ENCODE measurements at places on chromosomes 12 and 14.
A peak's percentile ranks its signal among the peaks of the same experiment; 100 is the strongest.

DNA sequence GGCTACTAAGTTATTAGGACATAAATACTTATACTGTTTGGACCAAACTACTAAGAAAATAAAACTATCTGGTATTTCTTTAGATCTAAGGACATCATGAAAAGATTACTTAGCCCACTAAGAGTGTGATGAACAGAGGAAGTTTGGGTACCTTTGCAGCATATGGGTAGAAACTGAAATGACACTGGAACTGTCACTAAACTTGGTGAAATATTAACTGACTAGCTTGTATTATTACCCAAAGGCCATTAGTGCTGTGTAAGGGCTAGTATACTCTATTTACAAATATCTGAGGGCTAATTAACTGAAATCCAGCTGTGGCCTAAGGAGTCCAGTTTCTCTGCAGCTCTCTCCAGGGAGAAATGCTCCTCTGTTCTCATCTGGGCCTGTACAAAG is 45.5 kb downstream of the PAWR start:
- DNase-seq = no peak

GRCh38 chr12:14243941-14244340 is 121.5 kb upstream of the ATF7IP start:
- DNase-seq = no peak

GRCh38 chr14:32224737-32225377 is 21.8 kb upstream of the RNU6-8 start:
- DNase-seq = no peak

GRCh38 chr12:109792992-109793391 is 40.2 kb downstream of the TRPV4 start:
- no peak for DNase-seq

DNA sequence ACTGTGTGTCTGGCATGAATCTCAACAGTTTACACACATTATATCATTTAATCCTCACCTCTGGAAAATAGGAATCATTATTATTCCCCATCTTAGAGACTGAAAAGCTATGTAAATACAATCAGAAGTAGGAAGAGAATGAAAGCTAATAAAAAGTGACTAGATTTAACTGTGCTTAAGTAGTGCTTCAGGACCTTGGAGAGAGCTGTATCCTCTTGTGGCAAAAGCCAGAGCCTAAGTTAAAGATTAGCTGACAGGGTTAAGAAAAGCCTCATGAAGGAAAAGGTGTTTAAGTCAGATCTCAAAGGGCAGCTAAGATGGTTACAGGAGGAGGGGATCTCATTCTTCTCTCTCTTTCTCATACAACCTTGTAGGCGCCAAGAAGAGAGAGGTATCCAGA is 65.3 kb upstream of the TMEM233 start:
- no peak for DNase-seq

GRCh38 chr14:26293909-26294308 is 303.9 kb downstream of the NOVA1 start:
- DNase-seq = no peak

GRCh38 chr14:83624541-83624940 is 1905.4 kb upstream of the FLRT2 start:
- DNase-seq = no peak

GRCh38 chr12:53452159-53453077 is 516 bp downstream of the PCBP2 start:
- DNase-seq = peak; percentile 76

DNA sequence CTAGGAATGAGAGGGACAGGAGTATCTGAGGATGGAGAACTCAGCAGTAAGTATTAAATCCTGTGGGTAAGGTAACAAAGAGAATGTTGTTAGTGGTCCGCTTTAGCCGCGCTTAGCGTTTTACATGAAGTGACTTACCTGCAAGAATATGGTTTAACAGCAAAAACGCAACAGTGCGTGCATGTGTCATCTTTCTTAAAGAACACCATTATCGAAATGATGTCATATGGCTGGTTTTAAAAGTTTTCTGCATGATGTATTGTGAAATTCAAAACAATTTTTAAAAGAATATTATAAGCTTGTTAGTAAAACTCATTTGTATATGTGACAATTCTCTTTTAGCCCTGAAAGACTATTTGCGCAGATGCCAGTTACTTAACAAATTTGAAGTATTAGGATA is 1.7 kb downstream of the LEMD3 start:
- DNase-seq = no peak

- no peak for DNase-seq
These were observed 21.9 kb downstream of the BHLHE41 start for GRCh38 chr12:26102953-26103352.

- no peak for DNase-seq
These were observed 24.6 kb downstream of the LIN7A start for GRCh38 chr12:80912901-80913770.

GRCh38 chr12:53761306-53761705 is 9.5 kb upstream of the CISTR start:
- DNase-seq = no peak

GRCh38 chr14:74616507-74616906 is 4.5 kb upstream of the LTBP2 start:
- DNase-seq = no peak

DNA sequence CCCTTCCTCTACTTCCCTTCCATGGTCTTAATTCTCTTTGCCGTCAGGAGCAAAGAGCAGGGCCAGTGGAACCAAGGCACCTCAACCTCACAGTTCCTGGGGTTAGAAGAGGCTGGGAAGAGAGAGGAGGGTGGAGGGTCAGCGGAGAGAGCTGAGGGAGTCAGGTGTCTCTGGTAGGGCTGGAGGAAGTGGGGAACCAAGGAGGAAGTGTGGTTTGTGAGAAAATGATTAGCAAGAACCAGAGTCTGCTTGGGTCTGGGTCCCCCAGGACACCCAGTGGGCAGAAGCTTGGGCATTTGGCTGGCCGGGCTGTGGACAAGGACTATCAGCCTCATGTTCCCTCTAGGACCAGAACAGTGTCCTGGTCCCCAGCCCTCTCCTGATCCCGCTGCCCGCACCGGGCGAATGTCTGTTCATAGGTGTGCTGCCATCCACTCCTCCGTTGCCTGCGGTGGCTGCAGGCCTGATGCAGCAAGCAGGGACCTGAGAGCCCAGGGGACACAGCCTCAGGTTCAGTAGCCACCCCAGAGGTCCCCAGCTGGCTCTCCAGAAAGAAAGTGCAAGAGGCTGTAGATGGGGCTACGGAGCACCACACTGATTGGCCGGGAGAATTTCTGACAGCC is 2.3 kb downstream of the HOXC12 start:
- no peak for DNase-seq
